Left cardiac atrium (tissue), 4 donors: ENCODE measurements at places on chromosomes 7 and 10. TPM values are rescaled to one million over a fixed set of nuclear protein-coding genes. Genes with fewer than 3 reads are reported as not detected.

- no peak for DNase-seq
Observed at GRCh38 chr7:95758187-95758586, 14.2 kb upstream of the DYNC1I1 start.

DNA sequence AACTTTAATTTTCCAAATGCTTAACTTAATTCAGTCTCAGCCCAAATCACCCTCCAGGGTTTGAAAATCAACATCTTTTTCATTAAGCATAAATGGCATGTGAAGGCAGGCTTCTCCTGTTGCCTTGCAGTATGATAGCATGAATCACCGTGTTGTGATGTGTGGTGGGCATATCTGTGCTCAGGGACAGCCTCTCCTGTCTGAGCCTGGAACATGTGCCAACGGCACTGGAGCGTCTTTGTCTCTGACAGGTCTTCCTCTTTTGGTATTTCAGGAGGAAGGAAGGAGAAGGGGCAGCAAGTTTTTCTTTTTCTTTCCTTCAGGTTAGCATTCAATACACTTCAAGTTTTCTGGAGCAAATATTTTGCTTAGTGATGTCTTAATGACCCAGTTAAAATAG is 57.6 kb downstream of the LRGUK start:
- DNase-seq: no peak

DNA sequence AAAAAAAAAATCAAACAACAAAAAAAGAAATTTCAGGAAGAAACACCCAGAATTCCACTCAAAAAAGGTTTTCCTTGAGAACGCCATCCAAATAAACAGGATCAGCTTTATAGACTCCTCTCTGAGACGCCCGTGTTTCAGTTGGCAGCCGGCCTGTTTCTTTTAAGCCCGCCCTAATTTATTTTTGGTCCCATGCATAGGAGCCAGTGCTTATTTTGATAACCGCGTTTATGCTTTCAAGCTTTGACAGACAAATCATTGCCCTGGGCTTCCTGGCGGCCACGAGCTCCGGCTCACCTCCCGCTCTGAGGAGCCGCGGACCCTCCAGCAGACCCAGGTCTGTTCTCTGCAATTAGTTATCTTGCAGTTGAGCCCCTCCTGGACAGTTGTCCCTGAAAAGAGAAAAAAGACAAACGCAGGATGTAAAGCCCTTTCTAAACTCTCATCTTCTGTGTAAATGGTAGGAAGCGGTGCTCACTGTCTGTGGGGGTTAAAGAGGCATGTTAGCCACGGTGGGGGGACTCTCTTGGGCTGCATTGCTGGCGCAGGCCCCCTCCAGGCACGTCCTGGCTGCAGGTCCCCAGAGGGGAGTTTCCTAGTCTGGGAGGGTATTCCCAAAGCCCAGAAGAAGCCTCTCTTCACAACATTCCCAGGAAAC is 22.2 kb upstream of the UNCX start:
- peak; percentile 44 for DNase-seq

DNA sequence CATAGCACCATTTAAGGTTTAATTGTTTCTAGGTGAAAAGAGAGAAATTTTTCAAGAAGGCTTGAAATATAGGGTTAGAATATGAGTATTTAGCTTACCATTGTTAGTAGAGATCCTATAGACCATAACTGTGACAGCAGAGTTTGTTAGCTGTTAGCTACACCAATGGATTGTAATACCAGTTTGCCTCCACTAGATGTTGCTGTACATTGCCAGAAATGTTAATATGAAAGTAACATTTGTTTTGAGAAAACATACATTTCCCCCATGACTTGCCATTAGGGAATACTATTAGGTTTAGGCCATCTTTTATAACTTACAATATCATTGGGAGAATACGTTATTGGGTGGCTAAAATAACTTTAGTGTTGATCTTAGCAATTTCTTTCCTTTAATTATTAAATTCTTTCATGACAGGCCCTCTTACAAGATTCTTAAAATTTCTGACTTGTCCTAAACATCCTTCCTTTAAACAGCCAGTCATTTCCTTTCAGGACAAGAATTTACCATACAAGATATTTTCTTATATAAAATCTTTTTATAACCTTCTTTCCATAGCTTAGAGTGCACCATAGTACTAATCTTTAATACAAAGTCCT is 39.5 kb downstream of the ZNF117 start:
- no peak for DNase-seq

- no peak for DNase-seq
Observed at GRCh38 chr7:158655507-158655906, 49.1 kb downstream of the NCAPG2 start.

DNA sequence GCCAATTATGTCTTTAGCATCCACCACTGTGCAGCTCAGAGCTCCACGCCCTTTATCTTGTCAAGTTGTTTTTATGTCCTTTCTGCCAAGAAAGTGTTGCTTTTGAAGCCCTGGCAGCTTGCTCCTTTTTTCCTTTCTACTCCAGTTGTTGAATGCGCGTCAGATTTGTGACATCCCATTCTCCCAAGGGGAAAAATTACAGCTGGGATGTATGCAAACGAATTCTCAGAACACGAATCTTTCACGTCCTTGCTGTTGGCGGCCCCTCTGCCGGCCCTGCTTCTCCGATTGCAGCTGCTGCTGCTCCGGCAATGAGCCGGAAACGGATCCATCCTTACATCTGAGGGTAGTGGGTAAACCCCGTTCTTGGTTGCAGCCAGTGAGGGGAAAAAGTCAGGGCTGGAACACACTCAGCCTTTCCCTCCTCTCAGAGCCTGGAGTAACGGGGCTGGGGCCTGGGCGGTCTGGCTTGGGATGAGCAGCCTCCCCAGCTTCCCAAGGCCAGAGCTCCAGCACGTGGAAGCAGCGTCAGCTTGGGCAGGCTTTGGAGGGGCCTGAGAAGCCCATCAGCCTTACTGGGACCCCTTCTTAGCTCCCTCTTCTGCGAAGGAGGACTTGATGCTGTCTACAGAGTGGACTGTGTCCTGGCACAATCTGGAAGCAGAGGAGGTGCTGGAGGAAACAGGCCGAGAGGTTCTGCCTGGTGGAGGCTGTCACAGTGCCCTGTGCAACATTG is 79.0 kb upstream of the CHST15 start:
- no peak for DNase-seq

DNA sequence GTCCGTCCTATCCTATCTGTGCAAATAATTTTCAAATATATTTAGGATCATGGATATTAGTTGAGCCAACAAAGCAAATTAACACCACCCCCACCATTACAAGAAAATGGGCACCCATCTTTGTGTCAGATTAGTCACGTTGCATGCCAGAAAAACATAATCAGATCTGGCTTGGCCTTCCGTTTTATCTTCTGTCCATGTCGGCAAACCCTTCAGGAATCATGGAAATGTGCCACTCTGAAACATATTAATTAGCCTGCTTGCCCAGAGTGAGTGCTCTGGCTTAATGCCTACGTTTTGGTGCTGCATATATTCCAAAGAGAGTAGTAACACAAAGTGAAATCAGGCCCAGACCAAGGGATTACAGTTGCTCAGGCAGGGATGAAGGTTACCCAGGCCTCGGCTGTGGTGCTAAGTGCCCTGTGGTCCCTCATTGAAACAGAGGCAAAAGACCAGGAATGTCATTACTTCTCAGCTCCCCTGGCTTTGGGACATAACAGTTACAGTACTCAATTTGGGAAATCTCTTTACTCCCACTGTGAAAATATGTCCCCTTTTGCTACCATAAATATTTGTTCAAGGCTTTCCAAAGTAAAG is 154.0 kb upstream of the LSM8 start:
- DNase-seq: no peak

GRCh38 chr10:15370856-15371701 is at the start of gene FAM171A1:
Gene FAM171A1 (minus strand): TSS chr10:15371289. CDS start chr10:15371052, 237 bp downstream.
- DNase-seq: peak; percentile 70

- DNase-seq: no peak
Observed at GRCh38 chr10:116118847-116119246, 154.2 kb downstream of the GFRA1 start.

DNA sequence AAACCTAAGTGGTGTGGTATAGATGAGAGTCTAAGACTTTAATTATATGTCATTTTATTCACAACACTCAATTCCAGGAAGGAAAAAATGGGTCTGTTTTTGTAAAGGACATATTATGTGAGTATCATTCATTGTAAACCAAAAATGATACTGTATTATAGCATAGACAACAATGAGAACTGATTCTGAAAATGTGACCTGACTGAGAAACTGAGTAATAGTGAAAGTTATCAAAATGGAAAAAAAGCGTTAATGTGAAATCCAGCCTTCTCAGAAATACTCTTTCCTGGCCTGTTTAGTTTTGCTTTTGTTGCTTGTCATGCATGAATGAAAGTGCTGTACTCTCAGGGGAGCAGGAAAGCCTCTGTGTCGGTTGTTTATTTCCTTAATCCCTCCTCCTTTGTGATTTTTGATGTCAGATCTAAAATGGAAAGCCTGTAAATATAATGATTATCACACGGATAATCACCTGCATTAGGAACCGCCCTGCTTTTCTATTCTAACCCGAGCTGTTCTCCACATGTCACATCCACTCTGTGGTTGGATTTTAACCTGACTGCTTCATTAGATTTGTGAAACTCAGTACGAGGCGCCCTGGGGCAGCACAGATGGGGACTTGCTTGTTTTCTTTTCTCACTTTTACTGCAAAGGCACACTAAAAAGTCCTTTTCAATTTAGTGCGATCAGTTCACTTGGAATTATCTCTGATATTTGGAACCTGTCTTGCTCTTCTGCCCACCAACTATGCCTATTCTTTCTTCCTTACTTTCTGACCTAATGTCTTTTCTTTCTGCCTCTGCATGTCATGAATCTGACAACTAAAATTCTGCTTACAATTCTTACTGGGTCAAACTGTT is 240.9 kb upstream of the KAT6B start:
- DNase-seq: no peak

- no peak for DNase-seq
Observed at GRCh38 chr7:121101621-121102020, 113.1 kb downstream of the CPED1 start.

GRCh38 chr7:22942191-22942590 is 71.7 kb downstream of the HYCC1 start:
- no peak for DNase-seq

DNA sequence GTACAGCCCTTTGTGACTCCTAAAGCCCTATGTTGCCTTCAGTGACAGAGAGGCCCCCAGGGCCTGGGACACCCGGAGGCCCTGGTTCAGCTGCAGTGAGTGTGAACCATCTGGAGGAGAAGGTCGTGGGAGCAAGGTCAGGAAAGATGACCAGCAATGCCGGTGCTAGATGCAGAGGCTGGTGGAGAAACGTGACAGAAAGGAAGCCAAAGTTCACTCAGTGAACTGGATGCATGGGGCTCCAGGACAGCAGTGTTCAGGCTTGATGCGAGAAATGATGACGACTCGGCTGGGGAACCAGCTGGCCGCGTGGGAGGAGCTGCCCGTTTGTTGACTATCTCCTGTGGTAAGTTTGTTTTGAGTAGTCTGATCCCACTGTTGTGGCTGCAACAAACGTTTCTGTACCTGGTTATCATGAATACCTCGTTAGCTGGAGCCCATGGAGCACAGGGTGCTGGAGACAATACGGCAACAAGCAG is 54.1 kb upstream of the MKRN1 start:
- no peak for DNase-seq

DNA sequence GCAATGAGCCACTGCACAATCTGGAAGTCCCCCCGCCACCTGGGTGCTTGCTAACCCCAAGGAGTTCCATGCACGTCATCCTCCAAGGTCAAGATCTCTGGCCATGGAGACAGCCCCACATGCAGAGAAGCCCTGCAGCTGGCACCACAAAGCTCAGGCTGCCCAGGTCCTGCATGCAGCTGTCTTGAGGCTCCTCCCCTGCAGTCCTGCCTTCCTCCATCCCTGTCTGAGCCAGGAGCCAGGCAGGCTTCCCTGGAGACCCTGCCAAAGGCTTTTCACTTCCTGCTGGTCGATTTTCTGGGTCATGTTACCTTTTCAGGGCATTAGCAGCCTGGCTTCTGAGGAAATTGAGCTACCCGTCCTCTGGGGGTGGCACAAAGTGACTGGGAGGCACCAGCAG is 12.5 kb upstream of the TMEM72 start:
- DNase-seq: no peak

DNA sequence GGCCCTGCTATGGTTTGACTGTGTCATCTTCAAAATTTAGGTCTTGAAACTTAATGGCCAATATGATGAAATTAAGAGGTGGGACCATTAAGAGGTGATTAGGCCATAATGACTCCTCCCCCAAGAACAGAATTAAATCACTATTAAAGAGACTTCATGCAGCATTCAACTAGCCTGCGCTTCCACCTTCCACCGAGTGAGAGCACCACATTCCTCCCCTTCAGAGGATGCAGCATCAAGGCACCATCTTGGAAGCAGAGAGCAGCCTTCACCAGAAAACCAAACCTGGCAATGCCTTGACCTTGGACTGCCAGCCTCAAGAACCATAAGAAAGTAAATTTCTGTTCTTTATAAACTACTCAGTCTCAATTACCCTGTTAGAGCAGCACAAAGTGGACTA is 371.1 kb upstream of the NFE2L3 start:
- no peak for DNase-seq

GRCh38 chr7:77838929-77839491 is 40.4 kb downstream of the PHTF2 start:
- DNase-seq: no peak

- DNase-seq: no peak
Observed at GRCh38 chr7:71220210-71220695, 88.3 kb downstream of the GALNT17 start.

DNA sequence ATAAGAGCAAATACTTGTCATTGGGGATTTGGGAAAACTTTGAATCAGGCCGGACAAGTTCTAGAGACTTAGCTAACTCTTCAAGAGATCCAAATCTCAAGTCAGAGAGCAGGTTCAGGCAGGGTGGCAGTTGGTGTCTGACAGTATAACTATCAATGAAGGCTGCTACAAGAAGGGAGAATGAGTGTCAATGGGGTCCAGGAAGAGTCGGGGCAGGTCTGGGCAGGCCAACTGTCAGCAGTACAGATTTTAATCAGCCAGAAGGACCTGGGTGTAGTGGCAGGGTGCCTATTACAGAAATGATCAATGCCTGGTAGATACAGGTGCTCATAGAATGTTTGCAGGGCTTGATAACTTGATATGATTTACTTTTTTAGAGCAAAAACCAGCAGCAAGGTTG is 751.1 kb downstream of the GRM8 start:
- DNase-seq: no peak

GRCh38 chr10:74691164-74691563 is 135.2 kb upstream of the KAT6B start:
- no peak for DNase-seq

- DNase-seq: no peak
Observed at GRCh38 chr10:89352802-89353201, 25.0 kb downstream of the IFIT3 start.

GRCh38 chr10:19347621-19348020 is 299.0 kb downstream of the MALRD1 start:
- DNase-seq: no peak

GRCh38 chr7:43039346-43039745 is 73.1 kb upstream of the HECW1 start:
- no peak for DNase-seq

- no peak for DNase-seq
Observed at GRCh38 chr10:21724020-21724589, 190.1 kb downstream of the MLLT10 start.

GRCh38 chr7:55977831-55978230 is 13.4 kb downstream of the NIPSNAP2 start:
- DNase-seq: no peak

GRCh38 chr7:31850066-31850465 is 163.1 kb downstream of the PPP1R17 start:
- no peak for DNase-seq

ANXA8L1 gene
- 2.4 TPM for total RNA-seq

GLI3 gene
- total RNA-seq: 8.1 TPM

C7orf57 gene
- total RNA-seq: not detected

ATAD1 gene
- total RNA-seq: 84.9 TPM

LEP gene
- 37.1 TPM for total RNA-seq

OIT3 gene
- total RNA-seq: 0.29 TPM
